ENCODE measurements at places on chromosomes 1 and 21.

GRCh38 chr1:61981870-61982660, 212.6 kb upstream of the L1TD1 start:
- DNase-seq: no peak

GRCh38 chr1:243406424-243406823, 150.6 kb downstream of the SDCCAG8 start:
- DNase-seq: no peak

- DNase-seq: no peak
Measured at GRCh38 chr1:212719633-212720032, 20.0 kb upstream of the BATF3 start.

DNA sequence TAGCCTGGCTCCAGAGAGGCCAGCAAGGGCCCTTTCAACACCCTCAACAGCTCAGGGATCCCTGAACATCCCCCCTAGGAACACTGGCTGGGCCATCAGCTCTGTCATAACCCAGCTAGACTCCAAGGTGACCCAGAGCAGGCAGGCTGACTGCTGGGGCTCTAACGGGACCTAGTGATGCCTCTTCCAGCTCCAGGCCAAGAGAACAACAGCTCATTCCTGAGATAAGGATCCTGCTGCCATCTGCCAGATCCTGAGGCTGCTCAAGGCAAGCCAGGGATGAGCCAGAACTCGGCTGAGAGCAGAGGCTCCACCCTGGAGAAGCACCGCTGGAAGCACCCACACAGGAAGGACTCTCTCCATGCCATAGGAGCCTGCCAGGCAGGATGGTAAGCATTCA, 2.0 kb downstream of the VSIG8 start:
- DNase-seq: no peak

DNA sequence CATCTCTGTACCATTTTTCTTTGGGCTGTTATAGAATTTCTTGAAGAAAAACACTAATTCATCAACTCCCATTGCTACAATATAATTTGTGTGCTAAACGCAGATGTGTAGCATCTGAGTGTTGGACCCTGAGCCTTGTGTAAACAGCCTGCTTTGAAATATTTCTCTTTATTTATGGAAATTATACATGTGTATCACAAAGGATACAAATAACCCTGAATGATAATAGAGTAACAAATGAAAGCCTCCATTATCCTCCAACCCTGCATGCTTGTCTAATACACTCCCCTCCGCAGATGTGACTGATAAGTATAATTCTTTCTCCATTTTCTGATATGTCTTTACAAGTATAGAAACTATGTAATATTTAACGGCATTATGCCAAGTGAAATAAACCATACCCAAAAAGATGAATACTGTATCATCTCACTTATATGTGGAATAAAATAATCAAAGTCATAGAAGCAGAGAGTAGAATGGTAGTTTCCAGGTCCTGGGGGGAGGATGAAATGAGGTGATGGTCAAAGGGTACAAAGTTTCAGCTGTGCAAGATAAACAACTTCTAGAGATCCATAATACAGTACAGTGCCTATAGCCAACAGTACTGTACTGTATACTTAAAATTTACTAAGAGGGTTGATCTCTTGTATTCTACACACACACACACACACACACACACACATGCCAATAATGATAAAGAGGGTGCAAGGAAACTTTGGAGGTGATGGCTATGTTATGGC, 2.8 kb upstream of the ADAM30 start:
- no peak for DNase-seq

DNA sequence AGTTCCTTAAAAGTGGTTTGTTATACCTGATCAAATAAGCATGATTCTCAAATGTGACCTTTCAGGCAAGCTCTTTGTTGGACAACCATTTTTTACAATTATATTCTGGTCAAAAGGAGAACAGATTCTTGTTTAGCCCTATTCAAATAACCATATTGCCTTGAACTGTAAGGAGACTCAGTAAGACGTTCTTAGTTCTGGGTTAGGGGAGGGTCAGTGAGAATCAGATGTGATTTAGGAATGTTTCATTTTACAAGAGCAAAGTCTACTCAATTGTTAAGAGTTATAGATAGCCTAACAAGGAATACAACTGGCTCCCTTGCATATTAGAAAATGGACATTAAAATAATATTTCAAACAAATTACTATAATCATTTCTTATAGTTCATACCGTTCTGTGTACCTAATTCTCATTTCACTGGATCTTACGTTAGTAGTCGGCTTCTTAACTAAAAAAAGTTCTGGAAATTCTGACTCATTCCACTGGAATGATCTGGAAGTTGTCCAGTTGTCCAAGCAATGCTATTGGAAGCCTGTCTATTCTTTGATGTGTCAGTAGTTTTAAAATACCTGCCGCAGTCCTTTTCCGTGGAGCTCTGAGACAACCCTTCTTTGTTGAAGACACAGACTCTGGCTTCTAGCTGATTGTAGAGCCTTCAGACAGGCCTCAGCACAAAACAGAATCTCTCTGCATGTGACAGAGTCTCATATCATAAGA, 88.8 kb downstream of the MAST2 start:
- DNase-seq: no peak

DNA sequence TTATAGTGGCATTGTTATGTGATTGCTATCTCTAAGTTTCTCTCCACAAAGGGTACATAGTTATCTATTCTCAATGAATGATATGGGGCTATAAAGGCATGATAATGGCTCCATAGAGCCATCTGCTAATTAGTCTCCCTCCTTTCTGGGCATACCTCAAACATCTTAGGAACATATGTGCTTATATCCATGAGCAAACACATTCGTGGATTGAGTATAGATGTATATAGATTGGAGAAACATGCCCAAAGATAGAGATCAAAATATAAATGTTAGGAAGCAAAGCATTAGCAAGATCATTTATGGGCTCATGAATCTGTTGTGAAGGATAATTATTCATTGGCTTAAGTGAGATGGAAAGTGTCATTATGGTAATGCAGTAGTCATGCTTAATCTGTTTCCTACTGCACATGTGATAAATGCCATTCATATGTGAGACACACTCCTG, 155.8 kb upstream of the UBE2U start:
- DNase-seq: no peak

DNA sequence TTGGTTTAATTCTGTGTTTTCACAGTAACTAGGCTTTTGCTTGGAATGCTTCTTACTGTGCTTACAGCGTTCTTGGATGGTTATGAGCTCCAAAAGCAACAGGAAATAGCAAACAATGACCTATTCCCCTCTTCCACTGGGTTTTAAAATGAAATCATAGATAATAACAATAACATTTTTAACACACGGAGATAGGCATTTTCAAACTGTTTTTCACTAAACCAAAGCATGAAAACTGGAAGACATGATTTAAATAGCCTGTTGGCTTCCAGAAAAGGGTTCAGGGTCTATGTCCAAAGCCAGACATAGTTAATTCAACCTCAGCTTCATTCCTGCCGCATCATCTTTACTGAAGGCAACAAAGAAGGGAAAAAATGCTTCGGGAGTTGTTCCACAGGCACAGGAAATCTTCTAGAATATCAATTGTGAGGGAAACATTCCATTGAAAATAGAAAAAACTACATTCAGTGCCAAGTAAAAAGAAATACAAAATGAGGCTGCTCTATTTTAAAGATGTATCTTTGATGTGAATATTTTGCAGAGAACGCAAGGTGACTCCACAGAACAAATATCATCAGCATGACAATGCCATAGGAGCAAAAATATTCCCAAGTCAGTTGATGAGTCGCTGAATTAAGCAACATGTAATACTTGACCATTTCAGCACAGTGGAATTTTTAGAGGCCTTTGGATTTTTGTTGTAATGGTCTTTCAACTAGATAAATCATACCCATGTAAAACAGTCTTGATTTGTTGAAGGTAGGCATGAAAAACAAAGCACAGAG, 80.7 kb downstream of the NID1 start:
- no peak for DNase-seq

DNA sequence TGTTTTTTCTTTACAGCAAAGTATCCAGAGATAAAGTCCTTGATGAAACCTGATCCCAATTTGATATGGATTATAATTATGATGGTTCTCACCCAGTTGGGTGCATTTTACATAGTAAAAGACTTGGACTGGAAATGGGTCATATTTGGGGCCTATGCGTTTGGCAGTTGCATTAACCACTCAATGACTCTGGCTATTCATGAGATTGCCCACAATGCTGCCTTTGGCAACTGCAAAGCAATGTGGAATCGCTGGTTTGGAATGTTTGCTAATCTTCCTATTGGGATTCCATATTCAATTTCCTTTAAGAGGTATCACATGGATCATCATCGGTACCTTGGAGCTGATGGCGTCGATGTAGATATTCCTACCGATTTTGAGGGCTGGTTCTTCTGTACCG, 6.5 kb downstream of the DEGS1 start:
- no peak for DNase-seq

DNA sequence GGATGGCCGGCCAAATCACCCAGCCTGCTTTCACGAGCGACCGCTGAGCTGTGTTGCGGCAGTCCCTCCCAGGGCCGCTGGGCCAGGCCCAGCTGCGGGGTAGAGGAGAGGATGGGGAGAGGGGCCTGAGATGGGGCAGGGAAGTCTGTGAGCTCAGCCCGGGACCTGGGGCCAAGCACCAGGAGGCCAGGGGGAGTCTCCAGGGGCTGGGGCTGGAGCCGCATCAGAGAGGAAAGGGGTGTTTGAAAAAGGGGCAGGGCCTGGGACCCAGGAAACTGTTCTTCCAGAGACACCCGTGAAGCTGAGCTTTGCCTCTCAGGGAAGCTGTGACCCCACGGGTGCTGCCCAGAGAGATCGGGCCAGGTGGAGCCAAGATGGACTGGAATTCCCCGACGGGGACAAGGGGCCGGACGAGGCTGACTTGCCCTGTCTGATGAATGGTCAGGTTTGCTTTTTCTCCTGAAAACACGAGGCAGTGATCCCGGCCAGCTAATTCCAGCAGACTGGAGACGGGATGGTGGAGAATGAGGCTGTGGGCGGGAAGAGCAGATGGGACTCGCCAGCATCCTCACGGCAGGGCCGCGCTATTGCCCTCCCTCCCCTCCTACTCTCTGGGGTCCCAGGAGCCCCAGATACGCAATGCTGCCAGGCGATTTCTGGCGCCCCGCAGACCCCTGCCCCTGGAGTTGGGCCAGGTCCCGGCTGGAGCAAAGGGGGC, 40.3 kb upstream of the COL18A1 start:
- no peak for DNase-seq

DNA sequence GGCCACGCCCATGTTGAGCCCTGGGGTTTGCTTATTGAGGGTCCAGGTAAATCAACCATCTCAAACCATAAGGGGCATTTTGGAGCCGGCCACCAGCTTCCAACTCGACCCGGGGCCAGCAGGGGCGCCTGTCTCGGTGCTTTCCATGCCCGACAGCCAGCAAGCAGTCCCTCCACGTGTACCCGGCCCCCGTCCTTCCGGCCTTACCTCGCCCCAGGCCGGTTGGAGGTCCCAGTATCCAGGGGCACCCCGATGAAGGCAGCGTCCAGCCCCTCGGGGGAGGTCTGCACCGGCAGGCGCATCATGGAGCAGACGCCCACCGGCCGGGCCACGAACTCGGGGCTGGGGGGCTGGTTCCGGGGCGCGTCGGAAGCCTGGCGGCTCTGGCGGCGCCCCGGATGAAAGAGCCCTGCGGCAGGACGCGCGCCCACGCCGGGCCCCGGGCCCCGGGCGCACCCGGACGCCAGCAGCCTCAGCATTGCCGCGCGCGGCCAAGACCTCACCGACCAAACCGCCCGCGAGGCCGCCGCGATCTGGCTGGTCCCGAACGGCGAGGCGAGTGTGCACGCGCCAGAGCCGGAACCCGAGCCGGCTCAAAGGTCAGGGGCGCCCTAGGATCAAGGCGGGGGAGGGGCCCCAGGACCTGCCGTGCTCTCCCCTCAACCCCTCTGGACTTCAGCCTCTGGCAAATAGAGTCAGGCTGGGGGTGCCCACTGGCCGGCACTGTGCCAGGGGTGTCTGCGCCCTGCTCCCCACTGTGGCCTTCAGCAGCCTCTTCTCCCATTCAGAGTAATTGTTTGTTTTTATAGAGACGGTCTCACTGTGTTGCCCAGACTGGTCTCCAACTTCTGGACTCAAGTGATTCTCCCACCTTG, at the start of gene AGMAT:
Gene AGMAT, minus strand, starts transcription at position 563 of the 875 bp plus-strand sequence. Its CDS starts 84 bp downstream, at position 479.
- DNase-seq: peak; percentile 40

DNA sequence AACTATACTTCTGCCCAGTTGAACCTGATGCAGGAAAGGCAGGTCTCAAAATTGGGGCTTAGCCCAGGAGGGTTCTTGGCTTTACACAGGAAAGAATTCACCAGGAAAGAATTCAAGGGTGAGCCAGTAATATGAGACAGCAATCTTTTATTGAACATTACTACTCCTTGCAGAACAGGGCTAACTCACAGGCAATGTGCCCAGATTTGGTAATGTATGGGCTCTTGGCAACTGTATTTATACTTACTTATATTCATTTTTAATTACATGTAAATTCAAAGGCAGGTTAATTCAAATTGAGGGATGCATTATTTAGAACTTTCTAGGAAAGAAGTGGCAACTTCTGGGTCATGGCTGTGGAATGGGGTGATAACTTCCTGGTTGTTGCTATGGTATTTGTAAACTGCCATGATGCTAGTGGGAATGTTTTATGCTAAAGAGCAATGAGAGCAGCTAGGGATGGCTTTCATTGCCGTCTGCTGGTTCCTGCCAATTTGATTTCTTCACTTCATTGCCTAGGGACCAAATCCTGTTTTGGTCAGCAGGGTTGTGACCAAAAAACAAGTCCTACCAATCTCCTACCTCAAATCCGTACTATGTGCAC, 107.5 kb downstream of the CHRM3 start:
- DNase-seq: no peak

DNA sequence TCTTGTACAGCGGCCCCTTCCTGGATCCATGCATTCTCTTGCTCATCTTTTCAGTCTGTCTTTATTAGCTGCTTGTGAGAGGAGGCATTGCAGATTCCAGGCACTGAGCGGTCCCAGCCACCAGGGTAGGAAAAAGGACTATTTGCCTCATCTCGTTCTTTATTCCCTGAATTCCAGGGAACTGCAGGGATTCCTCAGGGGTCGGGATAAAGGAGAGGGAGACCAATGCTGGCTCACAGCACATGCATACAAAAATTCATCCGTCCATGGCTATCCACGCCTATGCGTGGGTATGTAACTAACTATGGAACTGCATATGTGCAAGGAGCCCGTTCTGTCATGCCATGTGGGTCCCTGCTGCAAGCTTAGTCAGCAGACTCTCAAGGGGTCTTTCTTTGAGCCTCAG, 879 bp upstream of the PLPPR5 start:
- DNase-seq: no peak

DNA sequence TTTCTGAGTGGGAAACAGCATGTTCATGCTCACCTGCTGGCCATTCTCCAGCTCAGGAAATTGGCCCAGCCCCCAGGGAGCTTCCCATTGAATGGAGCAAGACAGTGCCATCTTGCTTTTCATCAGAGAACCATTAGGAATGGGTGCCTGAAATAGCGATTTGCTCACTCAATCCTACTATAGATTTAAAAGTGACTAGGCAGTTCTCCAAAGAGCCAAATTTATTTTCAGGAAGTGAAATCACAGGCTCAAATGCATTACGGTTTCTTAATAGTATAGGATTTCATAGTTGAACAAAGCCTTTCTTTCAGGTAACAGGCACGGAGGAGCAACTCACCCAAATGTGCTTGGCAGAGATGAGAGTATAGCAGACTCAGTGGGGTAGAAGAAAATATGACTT, 272.1 kb downstream of the GRIK1 start:
- no peak for DNase-seq
